ENCODE measurements at places on chromosomes 11 and 22.

GRCh38 chr11:25515576-25515975 lies 816.4 kb upstream of the ANO3 start:
- no peak for DNase-seq

GRCh38 chr11:63903884-63904283 lies 13.1 kb downstream of the RCOR2 start:
- DNase-seq = no peak

GRCh38 chr11:68581439-68581838 lies 102.9 kb upstream of the GAL start:
- no peak for DNase-seq

DNA sequence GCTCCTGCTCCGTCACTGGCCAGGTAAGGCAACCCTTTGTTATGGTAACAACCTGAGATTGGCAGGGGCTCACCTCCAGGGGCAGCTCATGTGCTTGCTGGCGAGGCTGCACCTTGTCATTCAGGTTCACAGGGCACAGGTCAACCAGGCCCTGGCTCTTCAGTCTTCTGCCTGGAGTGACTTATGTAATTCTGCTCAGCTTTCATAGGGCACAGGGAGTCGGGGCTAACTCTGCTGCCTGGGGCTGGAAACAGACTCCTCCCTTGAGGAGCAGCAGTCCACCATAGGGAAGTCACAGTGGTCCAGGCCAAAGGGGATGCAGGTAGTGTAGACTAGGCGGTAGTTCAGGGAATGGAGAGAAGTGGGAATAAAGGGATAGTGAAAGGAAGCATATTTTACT lies 1.5 kb upstream of the MIF start:
- DNase-seq = no peak

- DNase-seq = no peak
Observed at GRCh38 chr22:48855013-48855412, 972.7 kb downstream of the BRD1 start.

DNA sequence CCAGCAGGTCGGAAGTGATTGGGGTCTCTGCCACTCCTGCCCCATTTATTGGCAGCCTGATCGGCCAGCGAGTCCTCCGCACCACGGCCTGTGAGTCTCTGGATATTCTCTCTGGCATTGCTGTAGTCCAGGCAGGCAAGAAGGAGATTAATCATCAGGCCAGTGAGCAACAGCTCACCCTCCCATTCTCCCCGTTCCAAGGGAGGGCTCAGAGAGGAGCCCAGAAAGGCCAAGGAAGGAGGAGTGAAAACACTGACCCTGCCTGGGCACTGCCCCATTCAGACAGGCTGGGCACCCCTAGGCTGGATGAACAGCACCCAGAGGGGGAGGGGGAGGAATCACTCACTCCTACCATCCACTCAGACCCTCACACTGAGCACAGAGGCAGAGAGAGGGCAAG lies 3.1 kb downstream of the SAA2 start:
- no peak for DNase-seq

DNA sequence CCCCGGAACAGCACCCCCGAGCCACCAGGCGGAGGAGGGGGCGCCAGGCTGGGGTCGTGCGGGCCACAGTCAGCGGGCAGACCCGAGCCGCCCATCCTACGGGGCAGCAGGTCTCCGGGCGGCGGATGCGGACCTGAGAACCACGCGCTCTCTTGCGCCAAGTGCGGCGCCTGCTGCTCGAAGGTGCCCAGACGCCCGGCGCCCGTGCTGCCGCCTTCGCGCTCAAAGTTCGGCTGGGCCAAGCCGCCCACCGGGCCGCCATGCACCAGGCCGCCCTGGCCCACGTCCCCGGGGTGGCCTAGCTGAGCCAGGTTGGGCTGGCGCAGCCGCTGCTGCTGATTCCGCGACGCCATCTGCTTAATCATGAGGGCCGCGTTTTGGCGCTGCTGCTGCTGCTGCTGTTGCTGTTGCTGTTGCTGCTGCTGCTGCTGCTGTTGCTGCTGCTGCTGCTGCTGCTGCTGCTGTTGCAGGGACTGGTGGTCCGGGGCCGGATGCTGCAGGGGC lies 3.0 kb downstream of the MN1 start:
- peak; percentile 64 for DNase-seq

- no peak for DNase-seq
Observed at GRCh38 chr11:34904421-34904955, 11.7 kb downstream of the APIP start.

- no peak for DNase-seq
Observed at GRCh38 chr11:65499713-65500386, 1.0 kb downstream of the MALAT1 start.

DNA sequence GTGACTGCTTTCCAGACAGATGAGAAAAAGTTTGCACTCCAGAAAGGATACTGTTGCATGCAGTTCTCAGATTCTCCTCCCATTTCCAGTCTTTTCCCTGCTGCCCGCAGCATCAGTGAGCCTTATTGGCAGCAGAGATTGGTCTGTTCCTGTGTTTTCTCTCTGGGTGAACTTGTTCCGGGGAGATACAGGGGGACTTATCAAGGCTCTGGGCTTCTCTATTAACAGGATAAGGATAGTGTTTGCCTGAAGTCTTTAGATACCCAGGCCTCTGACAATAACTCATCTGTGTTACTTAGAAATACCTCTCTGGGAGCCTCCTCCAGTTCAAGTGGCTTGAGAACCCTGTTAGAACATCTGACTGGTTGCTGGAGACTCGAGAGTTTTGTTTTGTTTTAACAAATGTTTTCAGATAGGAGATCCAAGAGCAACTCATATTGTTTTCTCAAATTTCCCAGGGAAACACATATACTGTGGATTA lies 154.7 kb downstream of the BLID start:
- no peak for DNase-seq

- DNase-seq = no peak
Observed at GRCh38 chr22:36745301-36745995, 30.5 kb downstream of the IFT27 start.

- DNase-seq = no peak
Observed at GRCh38 chr22:41598891-41599635, 9.4 kb upstream of the PMM1 start.

- DNase-seq = no peak
Observed at GRCh38 chr22:39999144-39999757, 4.5 kb downstream of the FAM83F start.

All from astrocyte of the hippocampus (primary cell).